ENCODE measurements at places on chromosomes 1 and 21.

- DNase-seq: no peak
These were observed 113.6 kb upstream of the TIAM1 start for GRCh38 chr21:31457675-31458074.

DNA sequence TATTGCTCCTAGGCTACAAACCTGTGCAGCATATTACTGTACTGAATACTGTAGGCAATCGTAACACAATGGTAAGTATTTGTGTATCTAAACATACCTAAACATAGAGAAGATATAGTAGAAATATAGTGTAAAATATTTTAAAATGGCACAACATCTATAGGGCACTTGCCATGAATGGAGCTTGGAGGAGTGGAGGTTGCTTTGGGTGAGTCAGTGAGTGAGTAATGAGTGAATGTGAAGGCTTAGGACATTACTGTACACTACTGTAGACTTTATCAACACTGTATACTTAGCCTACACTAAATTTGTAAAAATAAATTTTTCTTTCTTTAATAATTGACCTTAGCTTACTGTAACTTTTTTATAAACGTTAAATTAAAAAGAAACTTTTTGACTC is 7.9 kb downstream of the LEFTY2 start:
- DNase-seq: no peak

DNA sequence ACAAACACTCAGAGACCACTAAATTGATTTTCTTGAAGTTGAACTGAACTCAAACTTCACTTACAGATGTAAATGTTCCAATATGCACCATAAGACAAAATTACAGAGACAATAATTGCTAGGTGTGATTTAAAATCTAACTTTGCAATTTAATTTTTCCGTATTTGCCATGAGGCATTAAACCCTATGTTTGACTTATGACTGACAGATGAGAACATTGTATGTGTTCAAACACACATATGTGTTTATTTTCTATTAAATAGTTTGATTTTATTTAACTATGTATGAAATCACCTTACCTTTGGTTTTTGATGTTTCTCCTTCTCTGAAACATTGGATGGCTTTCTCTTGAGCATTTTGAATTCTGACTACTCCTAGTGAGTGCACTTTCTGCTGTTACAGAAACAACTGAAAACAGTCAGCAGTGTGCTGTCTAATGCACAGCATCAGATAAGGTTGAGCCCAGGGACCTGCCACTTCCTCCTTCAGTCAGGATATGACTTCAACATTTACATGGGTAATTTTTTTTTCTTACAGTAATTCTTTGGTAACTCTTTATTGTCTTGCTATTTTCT is at the start of gene SAMSN1:
SAMSN1 (minus strand) TSS at position 410 of the 575 bp plus-strand sequence; CDS start at position 356, 54 bp downstream.
- no peak for DNase-seq

DNA sequence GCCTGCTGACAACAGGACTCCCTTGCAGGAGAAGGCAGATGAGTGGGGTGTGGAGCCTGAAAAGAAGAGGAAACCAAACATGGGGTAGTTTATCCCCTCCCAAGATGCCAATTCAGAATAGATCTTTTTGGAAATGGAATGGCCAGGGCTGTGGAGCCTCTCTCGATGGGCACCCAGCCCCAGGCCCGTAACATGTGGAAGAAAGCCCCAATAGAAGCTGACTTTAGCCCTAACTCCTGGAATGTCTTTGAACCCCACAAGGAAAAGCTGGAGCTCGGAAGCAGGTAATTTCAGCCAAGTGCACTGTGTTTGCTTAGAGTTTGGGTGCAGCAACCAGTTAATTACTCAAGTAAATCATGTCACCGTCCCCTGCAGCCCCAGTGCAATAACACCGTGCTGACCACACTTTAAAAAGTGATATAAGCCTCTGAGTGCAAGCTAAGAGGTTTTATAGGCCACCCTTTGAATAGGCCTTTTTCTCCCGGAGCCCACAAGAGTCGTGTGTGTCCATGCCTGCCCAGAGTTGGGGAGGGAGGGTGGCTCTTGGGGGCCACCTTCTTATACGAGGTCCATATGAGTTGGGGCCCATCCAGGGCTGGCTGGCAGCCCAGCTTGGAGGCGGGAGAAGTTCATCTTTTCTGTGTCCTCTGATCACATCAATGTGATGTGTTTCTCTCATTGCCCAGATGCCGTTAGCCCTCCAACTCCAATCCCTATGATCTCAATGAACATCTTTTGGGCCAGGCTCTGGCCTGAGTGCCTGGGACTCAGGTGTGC is 153.2 kb downstream of the TRABD2B start:
- no peak for DNase-seq

DNA sequence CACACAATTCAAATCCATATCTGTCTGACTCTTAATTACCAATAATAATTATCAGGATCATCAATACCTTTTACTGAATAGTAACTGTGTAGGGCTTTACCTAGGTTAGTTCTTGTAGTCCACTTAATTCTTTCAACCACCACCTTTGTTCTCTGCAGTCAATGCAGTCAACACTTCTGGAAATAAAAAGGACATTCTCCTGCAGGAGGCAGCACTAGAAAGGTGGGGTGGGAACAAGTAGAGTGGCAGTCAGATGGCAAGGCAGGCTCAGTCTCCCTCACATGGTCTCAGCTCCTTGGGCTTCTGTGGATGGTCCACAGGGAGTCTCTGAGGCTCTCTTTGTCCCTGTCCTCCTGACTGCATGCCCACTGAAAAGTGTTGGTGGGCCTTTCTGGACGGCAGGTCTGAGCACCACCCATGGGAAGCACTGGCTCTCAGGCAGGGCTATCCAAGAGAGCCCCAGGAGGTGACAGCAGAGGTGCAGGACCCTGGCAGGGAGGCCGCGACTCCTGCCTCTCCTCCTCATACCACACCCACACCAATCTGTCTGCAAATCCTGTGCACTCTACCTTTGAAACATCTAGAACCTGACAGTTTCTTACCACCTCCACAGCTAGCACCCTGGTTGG is 237.3 kb downstream of the FOXD2 start:
- DNase-seq: no peak

DNA sequence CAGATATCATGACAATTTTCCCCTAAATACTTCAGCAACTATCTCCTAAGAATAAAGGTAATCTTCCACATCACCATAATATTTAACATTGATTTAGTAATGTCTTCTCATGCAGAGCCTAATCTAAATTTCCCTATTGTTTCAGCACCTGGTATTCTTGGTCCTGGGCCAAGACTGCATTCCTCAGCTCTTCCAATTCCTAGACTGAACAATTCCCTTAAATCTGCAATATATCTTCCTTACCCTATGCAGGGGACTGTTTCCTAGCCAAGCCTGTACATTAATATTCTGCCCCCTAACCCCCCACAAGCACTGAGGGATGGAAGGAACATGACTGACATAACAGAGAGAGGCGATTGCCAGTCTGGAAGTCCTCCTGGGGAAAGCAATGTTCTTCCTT is 28.7 kb upstream of the DISP1 start:
- DNase-seq: no peak

GRCh38 chr1:50474859-50475809 is 51.9 kb upstream of the DMRTA2 start:
- no peak for DNase-seq

DNA sequence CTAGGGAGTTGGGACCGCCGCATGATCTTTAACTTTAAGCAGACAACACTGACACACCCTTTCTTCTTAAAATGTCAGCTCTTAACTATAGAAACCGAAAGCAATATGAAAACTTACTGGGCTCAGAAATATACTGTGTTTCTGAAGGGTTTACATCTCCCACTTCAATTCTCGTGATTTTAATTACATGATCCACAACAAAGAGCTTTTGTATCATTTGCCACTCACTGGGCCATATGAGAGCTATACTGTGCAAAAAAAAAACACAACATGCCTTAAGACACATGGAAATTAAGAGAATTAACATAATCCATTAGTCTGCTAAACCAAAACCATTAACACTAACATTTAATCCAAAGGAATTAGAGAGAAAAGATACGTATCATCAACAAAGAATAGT is 35.0 kb upstream of the RAP1GAP start:
- no peak for DNase-seq

GRCh38 chr1:213651077-213651476 is 336.7 kb upstream of the PROX1 start:
- DNase-seq: no peak

DNA sequence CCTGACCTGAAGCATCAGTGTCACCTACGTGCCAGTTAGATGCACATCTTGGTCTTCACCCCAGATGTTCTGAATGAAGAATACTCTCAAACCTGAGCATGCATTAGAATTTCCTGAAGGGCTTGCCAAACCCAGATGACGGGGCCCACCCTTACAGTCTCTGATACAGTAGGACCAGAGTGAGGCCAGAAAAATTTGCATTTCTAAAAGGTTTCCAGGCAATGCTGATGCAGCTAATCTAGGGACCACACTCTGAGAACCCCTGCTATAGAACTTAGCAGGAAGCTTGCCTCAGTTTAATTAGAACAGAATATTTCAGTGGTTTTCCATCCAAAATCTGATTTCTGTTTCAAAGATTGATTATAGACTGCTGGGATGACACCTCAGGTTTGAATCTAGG is 9.9 kb upstream of the CTBS start:
- DNase-seq: no peak

- peak; percentile 75 for DNase-seq
These were observed 82.8 kb downstream of the DMRTB1 start for GRCh38 chr1:53541761-53542550.

DNA sequence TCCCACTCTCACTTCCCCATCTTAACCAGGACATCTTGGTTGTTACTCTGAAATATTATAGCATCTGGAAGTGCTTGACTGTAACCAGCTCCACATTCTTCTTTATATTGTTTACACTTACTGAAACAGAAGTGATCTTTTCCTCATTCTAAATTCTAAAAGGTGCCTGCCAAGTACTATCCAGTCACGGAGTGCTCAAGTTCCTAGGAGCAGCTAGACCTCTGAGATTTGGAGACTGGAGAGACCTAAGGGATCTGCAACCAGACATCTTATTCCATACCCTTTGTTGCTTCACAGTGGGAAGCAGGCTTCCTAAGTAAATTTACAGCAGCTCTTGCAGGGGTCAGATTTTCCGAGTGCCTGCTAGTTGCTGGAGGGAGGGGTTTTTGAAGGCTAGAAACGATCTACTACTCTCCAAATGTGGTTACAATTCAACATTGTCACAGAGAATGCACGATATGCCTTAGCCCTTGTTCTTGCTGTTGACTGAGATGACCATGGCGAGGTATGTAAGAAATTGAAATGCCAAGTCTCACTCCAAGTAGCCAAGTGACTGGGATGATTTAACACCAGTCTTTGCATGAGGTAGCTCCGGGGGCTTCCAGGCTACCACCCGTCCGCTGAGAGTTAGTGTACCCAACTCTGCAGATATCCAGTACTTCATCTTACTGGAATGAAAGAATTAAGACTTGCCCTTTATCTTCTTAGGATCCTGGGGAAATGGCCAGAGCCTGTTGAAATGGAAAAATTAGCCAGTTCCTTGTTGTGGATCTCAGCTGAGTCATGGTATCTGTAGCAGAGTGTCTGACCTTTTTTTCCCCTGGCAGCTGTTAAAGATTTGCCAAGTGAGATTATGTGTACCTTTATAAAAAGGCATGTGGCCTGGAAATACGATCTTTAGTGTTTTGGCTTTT is 150.8 kb downstream of the MAST2 start:
- DNase-seq: no peak

- DNase-seq: no peak
These were observed 54.1 kb downstream of the TAS1R2 start for GRCh38 chr1:18805150-18805879.

GRCh38 chr21:39117440-39117970 is 65.7 kb downstream of the PSMG1 start:
- DNase-seq: no peak

GRCh38 chr1:218367118-218367517 is 22.0 kb downstream of the TGFB2 start:
- no peak for DNase-seq

DNA sequence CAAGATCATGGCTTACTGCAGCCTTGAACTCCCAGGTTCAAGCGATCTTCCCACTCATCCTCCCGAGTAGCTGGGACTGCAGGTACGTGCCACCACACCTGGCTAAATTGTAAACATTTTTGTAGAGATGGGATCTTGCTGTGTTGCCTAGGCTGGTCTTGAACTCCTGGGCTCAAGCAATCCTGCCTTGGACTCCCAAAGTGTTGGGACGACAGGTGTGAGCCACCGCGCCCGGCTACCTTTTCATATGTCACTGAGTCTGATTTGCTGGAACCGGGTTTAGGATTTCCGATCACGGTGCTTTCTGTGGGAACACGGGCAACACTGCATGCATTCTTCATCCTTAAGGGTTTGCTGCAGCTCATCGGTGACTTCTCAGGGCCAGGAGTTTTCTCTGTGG is 32.2 kb upstream of the PCBP3 start:
- no peak for DNase-seq

Data from aorta (tissue), 5 donors.